Activated CD4-positive, alpha-beta memory T cell treated with anti-CD3 and anti-CD28 coated beads, Interleukin-2, amount 10 ng/mL, durations not matched to agents 7 days and 5 days (primary cell): ENCODE measurements at places on chromosomes 1 and 21. TPM values are rescaled to one million over a fixed set of nuclear protein-coding genes. Genes with fewer than 3 reads are reported as not detected.

PROK1 gene
- not detected for total RNA-seq

GNAT2 gene
- not detected for total RNA-seq

GRCh38 chr1:32215629-32216480 is 6.3 kb downstream of the TMEM234 start:
- peak; percentile 71 for DNase-seq

DNA sequence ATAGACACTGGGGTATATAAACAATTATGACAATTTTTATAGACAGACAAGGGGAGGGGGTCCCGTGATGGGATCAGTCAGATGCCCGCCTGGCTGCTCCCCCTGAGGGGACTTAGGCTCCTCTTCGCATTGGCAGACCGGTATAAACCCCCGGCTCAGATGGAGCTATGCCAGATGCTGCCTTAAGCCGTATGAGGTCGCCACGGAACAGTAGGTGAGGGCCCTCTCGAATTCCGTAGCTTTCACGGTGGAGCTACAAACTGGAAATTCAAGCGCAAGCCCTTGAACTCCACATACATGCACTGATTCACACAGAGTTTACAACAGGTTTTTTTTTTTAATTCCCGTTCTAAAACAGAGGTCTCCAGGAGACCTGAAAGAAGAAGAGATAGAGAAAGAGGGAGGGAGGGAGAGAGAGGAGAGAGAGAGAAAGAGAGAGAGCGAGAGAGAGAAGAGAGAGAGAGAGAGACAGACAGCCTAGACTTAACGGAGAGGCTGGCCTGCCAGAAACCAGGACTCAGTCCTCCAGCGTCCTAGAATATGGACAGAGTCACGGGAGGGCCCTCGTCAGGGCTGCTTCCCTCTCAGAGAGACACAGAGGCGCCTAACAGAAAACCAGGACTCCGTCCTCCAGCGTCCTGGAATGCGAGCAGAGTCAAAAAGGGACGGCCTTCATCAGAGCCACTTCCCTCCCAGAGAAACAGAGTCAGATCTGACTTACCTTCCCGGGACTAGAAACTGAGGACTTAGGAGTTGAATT is 24.4 kb upstream of the TMEM54 start:
- DNase-seq, result peak; percentile 20

- no peak for DNase-seq
Measured at GRCh38 chr1:201767339-201767738, 61.6 kb upstream of the IPO9 start.

GRCh38 chr1:79151006-79151796 is 144.7 kb upstream of the ADGRL4 start:
- no peak for DNase-seq

DNA sequence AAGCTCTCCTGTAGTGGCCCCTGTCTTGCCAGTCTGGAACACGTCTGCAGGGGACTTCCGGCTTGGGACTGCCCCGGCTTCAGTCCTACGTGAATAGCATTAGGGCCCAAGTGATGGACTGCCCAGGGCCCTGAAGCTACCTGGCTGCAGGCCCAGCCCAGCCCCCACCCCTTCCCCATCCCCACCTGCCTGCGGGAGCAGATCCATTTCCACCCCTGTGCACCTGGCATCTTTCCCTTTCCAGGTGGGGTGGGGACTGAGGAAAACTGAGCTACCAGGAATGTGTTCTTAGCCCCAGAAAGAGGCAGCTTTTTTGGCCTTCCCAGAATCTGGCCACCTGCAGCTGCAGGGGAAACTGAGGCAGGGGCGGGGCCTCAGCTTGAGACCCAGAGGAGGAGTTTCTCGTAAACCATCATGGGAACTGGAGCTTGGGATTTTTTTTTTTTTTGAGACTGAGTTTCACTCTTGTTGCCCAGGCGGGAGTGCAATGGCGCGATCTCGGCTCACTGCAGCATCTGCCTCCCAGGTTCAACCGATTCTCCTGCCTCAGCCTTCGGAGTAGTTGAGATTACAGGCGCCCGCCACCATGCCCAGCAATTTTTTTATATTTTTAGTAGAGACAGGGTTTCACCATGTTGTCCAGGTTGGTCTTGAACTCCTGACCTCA is 3.2 kb downstream of the EDN2 start:
- DNase-seq, result no peak

DNA sequence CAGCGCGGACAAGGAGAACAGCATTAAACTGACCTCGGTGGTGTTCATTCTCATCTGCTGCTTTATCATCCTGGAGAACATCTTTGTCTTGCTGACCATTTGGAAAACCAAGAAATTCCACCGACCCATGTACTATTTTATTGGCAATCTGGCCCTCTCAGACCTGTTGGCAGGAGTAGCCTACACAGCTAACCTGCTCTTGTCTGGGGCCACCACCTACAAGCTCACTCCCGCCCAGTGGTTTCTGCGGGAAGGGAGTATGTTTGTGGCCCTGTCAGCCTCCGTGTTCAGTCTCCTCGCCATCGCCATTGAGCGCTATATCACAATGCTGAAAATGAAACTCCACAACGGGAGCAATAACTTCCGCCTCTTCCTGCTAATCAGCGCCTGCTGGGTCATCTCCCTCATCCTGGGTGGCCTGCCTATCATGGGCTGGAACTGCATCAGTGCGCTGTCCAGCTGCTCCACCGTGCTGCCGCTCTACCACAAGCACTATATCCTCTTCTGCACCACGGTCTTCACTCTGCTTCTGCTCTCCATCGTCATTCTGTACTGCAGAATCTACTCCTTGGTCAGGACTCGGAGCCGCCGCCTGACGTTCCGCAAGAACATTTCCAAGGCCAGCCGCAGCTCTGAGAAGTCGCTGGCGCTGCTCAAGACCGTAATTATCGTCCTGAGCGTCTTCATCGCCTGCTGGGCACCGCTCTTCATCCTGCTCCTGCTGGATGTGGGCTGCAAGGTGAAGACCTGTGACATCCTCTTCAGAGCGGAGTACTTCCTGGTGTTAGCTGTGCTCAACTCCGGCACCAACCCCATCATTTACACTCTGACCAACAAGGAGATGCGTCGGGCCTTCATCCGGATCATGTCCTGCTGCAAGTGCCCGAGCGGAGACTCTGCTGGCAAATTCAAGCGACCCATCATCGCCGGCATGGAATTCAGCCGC is 2.5 kb downstream of the S1PR1 start:
- DNase-seq, result peak; percentile 84

- DNase-seq, result no peak
Measured at GRCh38 chr1:206556047-206556749, 48.9 kb downstream of the RASSF5 start.
